Activated T-cell treated with anti-CD3 and anti-CD28 coated beads for 24 hours (primary cell): ENCODE measurements at places on chromosomes 12 and 14.

GRCh38 chr12:56878010-56878339 is 56.2 kb downstream of the SDR9C7 start:
- DNase-seq: no peak

- DNase-seq: no peak
Measured at GRCh38 chr12:62259631-62259992, 592 bp upstream of the USP15 start.

DNA sequence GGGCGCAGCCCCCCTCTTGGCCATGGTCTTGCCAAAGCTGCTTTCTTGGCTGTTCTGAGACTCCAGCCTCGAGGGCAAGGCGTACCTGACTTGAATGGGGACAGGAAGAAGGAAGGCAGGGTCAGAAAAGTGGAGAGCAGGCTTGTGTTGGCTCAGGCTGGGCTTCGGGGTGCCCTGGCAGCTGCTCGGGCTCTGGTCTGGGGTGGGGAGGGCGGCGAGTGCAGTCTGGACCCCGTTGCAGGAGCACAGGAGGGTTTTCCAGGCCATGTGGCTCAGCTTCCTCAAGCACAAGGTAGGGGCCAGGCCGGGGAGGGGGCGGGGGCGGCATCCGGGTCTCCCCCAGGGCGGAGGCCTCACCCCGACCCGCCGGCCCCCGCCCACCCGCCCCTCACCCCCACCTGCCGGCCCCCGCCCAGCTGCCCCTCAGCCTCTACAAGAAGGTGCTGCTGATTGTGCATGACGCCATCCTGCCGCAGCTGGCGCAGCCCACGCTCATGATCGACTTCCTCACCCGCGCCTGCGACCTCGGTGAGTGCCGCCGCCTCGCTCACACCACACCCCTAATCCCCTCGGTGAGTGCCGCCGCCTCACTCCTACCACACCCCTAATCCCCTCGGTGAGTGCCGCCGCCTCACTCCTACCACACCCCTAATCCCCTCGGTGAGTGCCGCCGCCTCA is 4.2 kb downstream of the NOC4L start:
- no peak for DNase-seq

GRCh38 chr12:66497008-66497897 is 181.6 kb downstream of the GRIP1 start:
- no peak for DNase-seq

- DNase-seq: no peak
Measured at GRCh38 chr12:2325519-2325918, 272.7 kb downstream of the CACNA1C start.

DNA sequence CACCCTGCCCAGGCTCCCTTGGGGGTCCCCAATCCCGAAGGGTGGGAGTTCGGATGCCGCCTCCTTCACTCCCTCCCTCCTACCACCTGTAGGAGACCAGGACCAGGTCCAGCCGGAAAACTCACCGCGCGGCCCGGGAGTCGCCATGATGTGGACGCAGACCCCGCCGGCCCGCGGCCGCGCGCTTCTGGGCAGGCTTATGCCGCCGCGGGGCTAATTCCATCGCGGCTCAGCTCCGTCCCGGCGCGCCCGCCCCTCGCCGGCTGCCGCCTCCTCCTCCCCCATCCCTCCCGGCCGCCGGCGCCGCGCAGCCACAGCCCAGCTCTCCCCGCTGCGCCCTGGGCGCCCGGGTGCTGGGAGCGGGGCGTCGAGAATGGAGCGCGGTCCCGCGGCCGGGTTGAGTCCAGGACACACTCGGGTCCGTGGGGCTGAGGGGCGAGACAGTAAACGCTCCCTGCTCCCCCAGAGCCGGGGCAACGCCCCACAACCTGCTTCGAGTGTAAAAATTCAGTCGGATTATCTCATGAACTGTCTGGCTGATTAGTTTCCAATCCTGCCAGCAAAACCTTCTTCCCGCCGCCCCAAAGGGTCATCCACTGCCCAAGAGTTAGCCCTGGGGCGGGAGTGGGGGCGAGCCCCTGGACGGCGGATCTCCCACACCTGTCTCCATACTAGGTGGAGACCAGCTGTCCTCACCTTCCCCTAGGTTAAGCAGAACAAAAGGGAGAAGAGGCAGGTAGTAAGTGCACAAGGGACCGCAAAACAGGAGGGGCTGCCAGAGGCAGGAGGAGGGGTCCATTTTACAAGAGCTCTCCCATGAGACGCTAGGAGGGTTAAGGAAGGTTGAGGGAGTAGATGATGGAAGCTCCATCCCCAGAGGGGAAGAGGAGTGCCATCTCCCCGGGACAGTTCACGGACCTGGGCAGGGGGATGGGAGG is at the start of gene ANO2:
TSS of gene ANO2 (minus strand) at position 189 of the 938 bp plus-strand sequence. CDS start at position 147, 42 bp downstream.
- DNase-seq: no peak

DNA sequence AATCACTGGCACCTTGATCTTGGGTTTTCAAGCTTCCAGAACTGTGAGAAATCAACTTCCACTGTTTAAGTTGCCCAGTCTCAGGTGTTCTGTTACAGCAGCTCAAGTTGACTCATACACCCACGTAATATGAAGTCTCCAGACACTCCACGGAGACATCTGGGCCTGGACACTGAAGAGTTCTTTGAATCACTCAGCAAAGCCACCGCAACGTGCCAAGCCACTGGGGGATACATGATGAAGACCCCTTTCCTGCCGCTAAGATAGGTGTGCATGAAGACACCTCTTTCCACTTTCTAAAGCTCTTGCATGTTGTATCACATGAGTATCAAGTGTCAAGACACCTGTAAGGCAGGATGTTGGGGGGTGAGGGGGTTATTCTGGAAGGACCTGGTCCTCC is 311.7 kb upstream of the RTL1 start:
- DNase-seq: no peak

DNA sequence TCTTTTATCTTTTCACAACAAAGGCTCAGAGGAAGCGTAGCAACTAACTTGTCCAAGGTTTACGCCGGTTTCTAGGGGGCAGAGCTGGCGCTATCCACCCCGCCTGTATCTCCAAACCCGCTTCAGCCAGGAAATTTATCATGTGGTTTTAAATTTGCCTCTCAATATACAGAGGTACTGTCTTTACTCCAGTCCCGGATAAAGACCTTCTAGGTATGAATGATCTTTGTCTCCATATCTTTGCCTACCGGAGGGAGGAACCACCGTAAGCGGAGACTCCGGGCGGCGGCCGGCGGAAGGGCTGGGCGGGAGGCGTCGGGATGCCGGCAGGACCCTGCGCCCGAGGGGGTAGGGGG is 693 bp upstream of the RIMKLB start:
- no peak for DNase-seq

DNA sequence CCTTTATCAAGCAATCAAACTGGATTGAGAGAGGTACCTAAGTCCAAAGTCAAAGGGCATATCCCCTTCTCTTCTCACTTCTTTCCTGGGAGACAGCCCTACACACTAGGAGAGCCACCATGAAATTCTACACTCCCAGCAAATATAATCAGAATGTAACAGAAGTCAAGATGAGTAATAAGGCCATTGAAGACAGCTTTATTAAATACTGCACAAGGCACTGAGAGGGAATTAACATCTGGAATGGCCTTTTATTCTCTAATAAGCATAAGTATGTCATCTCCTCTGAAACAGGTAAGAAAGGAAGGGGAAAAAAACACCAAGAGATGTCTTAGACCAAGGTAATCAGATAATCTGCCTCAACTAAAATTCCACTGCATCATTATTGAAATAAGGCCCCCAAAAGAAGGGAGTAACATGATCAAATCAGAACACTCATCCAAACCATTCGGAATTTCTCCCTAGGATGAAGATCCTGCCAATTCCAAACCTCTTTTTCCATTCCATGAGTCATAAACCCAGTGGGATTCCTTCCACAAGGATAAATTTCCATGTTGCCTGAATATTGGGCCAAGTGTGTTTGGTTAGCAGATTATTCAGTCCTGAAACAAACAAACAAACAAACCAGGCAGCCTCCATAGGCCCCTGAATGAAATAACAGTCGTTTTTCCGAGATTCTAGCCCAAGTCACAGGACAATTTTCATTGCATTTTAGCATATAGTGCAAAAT is 19.9 kb downstream of the SLC35F4 start:
- DNase-seq: no peak

- no peak for DNase-seq
Measured at GRCh38 chr12:120764816-120765215, 39.2 kb downstream of the ACADS start.

GRCh38 chr14:100857233-100857922 is 31.5 kb downstream of the MEG3 start:
- DNase-seq: no peak
